ENCODE measurements at places on chromosomes 5 and 9.

GRCh38 chr5:92308679-92309078 is 925.6 kb upstream of the ARRDC3 start:
- DNase-seq: no peak

- DNase-seq: no peak
Observed at GRCh38 chr5:143311955-143312354, 91.5 kb downstream of the NR3C1 start.

DNA sequence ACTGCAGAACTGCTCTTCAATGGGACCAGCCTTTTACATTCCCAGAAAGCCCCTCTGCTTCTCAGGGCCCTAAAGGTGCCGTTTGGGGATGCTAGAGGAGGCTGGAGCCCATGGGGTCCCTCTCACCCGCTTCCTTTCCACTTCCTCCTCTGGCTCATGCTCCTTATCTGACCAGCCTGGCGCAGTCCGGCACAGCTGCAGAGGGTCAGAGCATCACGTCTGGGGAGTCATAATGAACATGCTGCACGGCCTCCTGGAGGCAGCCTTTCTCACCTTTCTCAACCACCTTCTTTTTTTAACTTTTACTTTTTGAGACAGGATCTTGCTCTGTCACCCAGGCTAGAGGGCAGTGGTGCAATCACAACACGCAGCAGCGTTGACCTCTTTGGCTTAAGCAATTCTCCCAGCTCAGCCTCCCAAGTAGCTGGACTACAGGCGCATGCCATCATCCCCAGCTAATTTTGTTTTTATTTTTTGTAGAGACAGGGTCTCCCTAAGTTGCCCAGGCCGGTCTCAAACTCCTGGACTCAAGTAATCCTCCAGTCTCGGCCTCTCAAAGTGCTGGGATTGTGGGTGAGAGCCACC is 15.1 kb upstream of the TCF7 start:
- DNase-seq: no peak

- DNase-seq: no peak
Observed at GRCh38 chr9:132044176-132044875, 35.3 kb downstream of the MED27 start.

- DNase-seq: no peak
Observed at GRCh38 chr9:14466828-14467227, 152.9 kb upstream of the NFIB start.

- DNase-seq: no peak
Observed at GRCh38 chr9:84788803-84789462, 119.4 kb downstream of the NTRK2 start.

DNA sequence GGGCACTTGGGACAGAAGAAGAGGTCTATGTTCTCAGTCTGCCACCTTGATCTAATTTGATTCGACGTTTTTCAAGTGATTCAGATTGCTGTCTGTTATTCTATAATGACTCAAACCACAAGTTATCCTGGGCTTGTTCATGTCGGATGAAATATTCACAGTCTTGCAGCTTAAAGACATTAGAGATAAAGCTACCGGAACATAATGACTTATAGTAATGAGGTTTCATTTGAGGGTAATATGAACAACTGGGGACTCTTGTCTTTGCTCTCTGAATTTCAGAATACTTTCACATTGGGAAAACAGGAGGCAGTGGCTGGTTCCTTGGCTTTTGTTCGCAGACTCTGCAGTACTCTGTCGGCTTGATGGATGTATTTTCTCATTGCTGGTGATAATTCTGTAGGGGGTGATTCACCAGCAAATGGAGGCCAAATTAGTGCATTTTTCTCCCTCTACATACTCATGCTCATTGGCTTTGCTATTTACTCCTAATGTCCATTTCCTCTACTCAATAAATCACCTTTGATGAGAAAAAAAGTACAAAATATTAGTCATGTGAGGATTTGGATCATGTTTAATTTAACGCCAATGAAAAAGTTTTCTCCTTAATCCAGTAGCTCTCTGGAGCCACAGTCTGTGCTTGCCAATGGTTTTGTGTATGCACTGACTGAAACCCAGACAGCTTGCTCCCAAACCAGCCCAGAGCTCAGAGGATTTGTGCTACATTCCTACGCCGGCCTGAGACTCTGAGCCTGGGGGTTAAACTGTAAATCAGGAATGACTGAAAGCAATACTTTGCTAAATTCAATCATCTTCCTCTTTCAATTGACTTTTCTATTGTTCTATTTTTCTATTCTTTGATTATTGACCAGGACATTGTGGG is 154.7 kb upstream of the ANKH start:
- no peak for DNase-seq

DNA sequence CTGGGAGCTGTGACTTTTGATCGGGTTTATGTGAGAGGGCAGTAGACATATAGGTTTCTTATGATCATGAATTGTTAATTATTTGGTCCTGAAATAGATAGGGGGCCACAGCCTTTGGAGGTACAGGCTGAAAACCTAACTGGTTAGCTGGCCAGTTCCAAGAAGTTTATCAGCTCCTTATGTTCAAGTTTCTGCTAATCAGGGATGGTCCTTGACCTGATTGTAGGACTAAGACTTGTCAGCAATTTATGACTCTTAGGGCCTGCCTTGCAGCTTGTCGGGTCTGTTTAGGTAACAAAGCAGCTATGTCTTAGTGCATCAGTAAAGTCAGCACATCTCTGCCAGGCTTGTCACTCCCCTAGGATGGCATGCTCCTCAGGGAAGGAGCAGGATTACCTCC is 151.8 kb upstream of the RUSC2 start:
- no peak for DNase-seq

DNA sequence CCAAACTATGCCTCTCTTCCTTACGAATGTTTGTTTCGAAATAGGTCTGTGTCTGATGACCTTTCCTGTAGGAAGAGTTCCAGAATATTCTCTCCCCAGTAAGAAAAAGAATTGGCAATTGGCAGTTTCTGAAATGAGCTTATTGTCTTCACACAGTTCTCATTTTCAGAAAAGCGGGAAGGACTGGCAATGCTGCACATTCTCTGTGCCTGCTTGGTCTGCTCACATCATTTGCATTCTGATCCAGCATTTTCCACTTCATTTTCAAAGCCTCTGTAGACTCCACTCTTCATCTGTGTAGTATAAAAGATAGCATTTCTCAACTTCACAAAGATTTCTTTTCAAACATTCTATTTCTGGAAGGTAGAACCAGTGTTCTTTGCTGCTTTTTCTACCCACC is 120.6 kb upstream of the CCDC112 start:
- DNase-seq: no peak

GRCh38 chr9:82466616-82467260 is 478.2 kb downstream of the SPATA31D1 start:
- DNase-seq: no peak

DNA sequence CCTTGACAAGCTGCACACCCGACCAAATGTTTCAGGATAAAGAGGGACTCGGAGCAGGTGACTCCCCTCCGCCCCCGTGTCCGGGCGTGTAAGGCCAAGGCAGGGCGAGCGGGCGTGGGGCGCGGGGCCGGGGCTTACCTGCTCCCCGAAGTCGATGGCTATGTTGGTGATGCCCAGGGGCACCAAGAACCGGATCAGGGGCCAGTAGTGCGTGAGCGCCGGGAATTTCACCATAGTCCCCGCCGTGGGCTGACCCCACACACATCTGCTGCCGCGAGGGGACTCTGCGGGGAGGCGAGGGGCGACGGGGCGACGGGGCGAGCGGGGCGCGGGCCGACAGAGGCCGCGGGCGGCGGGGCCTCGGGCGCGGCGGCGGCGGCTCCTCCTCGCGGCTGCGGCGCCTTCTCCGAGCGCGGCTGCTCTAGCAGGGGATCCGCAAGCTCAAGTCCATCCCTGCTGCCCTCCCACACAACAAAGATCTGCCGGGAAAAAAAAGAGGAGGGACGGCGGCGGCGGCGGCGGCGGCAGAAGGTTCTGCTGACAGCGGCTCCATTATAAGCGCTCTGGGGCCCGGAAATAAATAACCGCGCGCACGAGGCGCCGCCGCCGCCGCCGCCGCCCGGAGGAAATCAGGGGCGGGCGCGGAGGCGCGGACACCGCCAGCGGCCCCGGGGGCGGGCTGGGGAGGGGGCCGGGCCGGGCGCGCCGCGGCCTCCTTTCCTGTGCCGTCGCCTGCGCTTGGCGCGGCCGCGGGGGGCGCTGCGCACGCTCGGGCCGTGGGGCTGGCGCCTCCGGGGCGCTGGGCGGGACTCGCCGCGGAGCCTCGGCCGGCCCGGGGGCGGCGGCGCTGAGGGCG is at the start of gene ANKH:
TSS of gene ANKH (minus strand) at position 565 of the 856 bp plus-strand sequence. CDS start at position 234, 331 bp downstream.
- DNase-seq: no peak

GRCh38 chr9:85599540-85600105 is 142.1 kb downstream of the AGTPBP1 start:
- DNase-seq: no peak

- DNase-seq: no peak
Observed at GRCh38 chr5:139942243-139942642, 100.9 kb downstream of the NRG2 start.

GRCh38 chr5:136018814-136019783 is 9.7 kb upstream of the TGFBI start:
- DNase-seq: no peak

GRCh38 chr5:44646016-44646415 is 162.7 kb upstream of the MRPS30 start:
- DNase-seq: no peak

- DNase-seq: no peak
Observed at GRCh38 chr9:136921307-136921706, 23.2 kb downstream of the FBXW5 start.

DNA sequence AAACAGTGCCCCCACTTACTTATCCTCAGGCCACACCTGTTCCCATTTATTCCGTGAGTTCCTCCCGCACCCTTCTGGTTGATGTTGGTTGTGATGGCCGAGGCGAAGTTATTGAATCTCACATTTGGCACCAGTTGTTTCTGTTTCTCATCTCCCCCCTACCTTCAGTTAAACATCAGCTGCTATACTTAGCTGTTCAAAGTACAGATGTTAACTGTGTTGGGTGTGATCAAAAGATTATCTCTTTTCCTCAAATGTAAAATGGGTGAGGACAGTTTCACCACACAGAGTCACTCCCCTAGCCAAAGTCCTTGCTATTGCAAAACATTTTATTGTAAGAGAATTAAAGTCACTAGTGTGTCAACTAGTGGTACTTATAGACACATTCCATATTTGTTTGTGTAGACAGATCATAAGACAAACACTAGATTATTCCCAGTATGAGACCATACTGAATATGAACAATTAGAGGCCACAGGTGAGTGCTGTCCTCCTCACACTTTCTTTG is 43.2 kb upstream of the PRSS3 start:
- DNase-seq: no peak

GRCh38 chr9:76927540-76928240 is 21.8 kb upstream of the PRUNE2 start:
- DNase-seq: no peak

- DNase-seq: no peak
Observed at GRCh38 chr5:153896117-153896516, 142.6 kb downstream of the FAM114A2 start.

GRCh38 chr5:87413343-87413645 is 564 bp upstream of the CCNH start:
- DNase-seq: no peak

GRCh38 chr5:54480296-54480695 is 24.8 kb downstream of the HSPB3 start:
- DNase-seq: no peak

- DNase-seq: no peak
Observed at GRCh38 chr9:93219692-93220091, 35.8 kb downstream of the WNK2 start.

GRCh38 chr5:169717288-169717687 is 80.2 kb downstream of the DOCK2 start:
- no peak for DNase-seq

DNA sequence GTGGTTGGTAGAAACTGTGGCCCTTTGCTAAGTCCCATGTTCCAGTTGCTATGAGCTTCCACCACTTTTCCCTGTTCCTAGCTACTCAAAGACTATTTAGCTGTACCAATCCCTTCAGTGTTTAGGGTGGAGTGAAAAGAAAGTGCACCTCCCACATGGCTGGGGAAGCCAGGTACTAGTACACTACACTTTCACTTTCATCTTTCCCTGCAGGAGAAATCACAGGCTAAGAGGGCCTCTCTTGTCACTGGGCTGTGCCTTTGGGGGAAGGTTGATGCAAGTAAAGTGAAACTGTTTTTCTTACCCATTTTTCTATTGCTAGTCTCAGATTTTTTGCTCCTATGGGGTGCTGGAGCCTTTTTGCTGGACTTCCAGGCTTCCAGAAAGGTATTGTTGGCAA is 33.5 kb upstream of the CKS2 start:
- no peak for DNase-seq

GRCh38 chr9:136862849-136863622 is 3.1 kb downstream of the EDF1 start:
- DNase-seq: no peak

- DNase-seq: no peak
Observed at GRCh38 chr5:146574713-146575112, 58.7 kb upstream of the GPR151 start.

GRCh38 chr5:119009131-119009530 is 20.8 kb upstream of the DTWD2 start:
- DNase-seq: no peak

DNA sequence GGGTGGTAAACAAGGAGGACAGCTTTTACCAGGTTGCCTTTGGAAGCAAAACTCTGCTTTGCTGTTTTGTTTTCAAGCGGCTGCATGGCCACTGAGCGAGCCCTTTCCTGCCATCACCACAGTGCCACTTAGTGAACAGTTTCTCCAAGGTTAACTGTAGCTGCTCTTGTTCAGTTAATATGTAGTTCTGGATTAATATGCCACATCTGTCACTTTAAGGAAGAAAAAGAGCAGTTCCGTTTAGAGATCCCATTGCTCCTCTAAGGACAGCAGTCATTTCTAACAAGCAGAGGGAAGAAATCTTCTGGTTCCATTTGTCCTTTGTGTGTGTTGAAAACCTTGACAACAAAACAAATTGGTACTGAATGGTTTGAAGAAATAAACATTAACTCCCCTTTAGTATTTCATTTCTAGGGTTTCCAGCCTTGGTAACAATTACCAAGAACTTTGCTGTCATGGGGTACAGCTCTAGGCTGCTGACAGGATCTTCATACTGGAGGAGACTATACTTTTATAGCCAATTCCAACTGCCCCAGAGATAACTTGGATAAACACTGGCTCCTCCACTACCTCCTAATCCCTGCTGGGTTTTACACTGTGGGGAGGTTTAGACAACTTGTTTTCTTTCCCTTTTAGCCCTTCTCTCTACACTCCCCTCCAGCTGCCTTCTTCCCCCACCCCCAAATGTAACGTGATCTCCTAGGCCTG is 10.3 kb upstream of the ABL1 start:
- no peak for DNase-seq

- DNase-seq: no peak
Observed at GRCh38 chr5:102531506-102531905, 32.7 kb upstream of the SLCO6A1 start.

- no peak for DNase-seq
Observed at GRCh38 chr9:13443346-13444244, 164.1 kb upstream of the MPDZ start.

Measured in NCI-H187 treated with DMSO at 0.1 percent for 48 hours (cell line).